ENCODE measurements at places on chromosomes 7 and 10.

DNA sequence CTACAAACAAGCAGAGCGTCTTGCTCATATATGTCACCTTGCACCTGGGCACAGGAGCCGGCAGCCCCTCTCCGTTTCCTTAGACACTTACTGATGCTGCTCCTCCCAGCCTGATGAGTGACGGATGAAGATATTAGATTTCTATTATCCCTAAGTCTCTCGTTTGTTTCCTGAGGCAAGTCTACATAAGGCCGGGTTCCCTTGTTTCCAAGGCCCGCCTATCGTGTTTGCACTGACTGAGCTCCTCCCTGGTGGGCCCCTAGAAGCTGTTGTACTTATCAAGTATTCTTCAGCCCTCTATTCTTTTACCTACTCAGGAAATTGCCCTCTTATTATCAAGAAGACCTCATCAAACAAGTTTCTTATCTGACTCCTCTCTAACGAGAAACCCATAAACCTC, 18.5 kb downstream of the SH3PXD2A start:
- no peak for DNase-seq

DNA sequence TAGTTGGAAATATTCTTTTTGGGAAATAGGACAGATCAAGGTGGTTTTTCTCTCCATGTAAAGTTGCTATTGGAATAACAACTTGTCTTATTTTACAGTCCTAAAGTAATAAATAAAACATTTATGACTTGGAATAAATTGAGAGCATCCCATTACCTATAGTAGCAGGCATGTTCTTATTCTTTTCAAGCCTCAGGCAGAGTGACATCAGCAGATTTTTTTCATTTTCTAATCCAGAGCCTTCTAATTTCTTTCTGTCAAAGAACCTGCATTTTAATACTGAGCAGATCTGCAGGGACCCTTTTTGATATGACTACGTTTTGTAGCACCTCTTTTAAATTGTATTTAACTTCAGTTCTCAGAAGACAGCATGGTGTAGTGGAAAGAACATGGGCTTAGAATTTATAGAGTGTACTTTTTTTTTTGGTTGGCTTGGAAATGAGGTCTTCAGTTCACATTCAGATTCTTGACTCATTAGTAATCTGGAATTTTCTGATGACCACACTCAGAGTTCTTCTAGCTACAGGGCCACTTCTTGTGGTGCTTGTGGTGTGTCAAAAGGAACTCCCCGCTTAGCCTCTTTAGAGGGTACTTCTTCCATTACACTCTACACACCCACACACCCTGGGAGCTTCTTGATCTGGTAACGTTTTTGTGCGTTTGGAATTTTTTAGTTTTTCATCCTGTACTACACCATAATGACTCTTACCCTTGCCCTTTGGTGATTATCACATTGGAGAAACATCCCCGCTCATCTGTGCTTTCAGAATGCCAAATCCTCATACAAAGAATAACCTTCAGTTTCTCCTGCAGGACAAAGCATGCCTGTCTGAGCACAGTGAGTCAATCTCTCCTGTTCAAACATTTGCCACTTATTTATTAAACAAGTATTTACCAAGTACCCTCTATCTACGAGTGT, 34.6 kb downstream of the AGK start:
- DNase-seq: no peak

- DNase-seq: no peak
Observed at GRCh38 chr7:82631998-82632397, 188.4 kb upstream of the CACNA2D1 start.

GRCh38 chr7:123282181-123282580, 82.4 kb upstream of the SLC13A1 start:
- no peak for DNase-seq

- DNase-seq: no peak
Observed at GRCh38 chr7:121605317-121605680, 209.2 kb upstream of the FAM3C start.

- DNase-seq: no peak
Observed at GRCh38 chr10:17474595-17475323, 20.4 kb upstream of the ST8SIA6 start.

DNA sequence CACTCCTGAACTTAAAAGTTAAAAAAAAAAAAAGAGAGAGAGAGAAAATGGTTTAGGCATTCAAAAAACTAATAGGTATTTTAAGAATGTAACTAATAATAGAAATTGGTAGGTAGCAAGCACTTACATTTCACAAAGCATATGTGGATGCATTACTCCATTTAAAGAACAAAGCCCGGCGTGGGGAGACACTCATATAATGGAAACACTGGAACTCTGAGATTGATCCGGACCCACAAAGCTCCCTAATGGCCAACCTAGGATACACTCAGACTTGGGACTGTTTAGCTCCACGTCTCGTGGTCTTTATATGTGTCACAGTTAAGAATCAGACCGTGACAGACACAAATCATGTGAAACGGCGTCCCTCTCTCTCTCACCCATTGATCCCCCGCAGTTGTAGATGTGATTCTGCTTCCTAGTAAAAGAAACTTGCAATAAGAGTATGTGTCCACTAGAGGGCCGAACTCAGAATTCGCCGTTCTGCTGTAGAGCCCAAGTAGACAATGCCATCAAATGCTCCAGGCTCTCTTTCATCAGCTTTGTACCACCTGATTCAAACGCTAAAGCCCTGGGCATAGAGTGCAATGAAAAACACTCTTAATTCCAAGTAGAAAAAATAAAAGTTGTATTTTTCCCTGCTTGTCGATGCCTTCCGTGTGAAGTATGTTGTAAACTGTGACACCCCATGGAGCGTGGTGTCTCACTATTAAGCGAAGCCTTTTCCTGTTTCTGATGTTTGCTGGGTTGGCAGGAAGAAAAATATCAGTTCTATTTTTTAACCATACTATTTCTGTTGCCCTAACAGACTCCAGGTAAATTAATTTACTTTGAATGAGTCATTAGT, 429.0 kb upstream of the MTPN start:
- DNase-seq: peak; percentile 27

- no peak for DNase-seq
Observed at GRCh38 chr7:116354171-116354545, 143.8 kb downstream of the TES start.

DNA sequence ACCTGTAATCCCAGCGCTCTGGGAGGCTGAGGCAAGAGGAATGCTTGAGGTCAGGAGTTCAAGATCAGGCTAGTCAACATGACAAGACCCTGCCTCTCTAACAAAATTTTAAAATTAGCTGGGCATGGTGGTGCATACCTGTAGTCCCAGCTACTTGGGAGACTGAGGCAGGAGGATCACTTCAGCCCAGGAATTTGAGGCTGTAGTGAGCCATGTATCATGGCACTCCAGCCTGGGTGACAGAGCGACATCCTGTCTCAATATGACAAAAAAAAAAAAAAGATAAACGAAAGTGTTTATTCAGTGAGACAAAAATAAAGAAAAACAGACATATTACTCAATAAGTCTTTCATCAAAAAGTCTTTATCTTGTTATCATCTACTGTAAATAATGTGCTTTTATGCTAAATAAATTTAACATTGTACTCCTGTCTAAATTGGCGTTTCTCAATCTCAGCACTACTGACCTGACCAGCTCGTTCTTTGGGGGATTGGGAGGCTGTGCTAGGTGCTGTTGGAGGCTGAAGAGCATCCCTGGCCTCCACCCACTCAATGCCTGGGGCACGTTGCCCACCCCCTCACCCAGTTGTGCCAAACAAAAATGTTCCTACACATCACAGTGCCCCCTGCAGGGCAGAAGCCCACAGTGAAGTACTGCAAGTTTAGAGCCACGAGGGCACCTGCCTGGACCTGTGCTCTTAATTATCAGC, 57.7 kb downstream of the NCAPG2 start:
- DNase-seq: peak; percentile 39

GRCh38 chr7:130947792-130948580, 214.0 kb upstream of the KLF14 start:
- DNase-seq: no peak

- no peak for DNase-seq
Observed at GRCh38 chr7:24732646-24733413, 24.4 kb downstream of the GSDME start.

GRCh38 chr10:114306116-114306973, 67.3 kb downstream of the VWA2 start:
- no peak for DNase-seq

GRCh38 chr7:18590241-18590640, 94.7 kb downstream of the HDAC9 start:
- DNase-seq: no peak

GRCh38 chr10:77164616-77165311, 472.8 kb downstream of the KCNMA1 start:
- no peak for DNase-seq

- no peak for DNase-seq
Observed at GRCh38 chr10:77471069-77471536, 166.5 kb downstream of the KCNMA1 start.

DNA sequence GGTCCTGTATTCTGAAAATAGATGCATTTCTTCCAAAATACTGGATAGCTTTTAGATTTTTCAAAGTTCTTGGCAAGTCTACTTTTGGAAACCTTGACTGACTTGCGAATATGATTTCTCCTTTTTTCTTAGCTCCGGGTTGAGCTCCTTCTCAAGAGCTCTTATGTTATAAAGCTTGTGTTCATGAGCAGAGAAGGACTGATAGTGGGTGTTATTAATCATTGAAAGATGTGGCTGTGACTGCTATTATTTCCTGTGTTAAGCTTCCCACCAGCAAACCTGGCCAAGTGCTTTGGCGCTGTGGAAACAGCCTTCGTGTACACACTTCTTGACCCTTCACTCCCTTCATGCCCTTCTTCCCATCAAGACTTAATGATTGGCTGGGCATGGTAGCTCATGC, 98.2 kb downstream of the KIAA1217 start:
- DNase-seq: no peak

DNA sequence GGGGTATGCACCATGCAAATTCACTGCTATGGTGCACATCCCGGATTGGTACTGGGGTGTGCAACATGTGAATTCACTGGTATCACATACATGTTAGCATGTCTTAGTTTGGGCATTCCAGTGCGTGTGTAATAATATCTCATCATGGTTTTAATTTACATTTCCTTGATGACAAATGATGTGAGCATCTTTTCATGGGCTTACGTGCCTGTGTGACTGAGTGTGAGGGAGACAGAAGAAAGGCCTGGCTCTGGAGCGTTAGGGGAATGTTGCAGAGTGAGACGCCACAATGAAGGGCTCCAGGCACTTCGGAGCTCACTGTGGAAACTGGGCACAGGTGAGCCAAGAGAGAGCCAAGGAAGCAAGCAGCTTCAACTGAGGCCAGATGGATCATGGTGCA, 162.6 kb downstream of the UBE2H start:
- no peak for DNase-seq

- no peak for DNase-seq
Observed at GRCh38 chr10:72087969-72088888, at the start of gene SPOCK2. Gene SPOCK2, minus strand, starts transcription at chr10:72088551. Its CDS starts 223 bp downstream, at chr10:72088328.

- no peak for DNase-seq
Observed at GRCh38 chr10:13637303-13637856, 50.6 kb downstream of the PRPF18 start.

GRCh38 chr7:146115851-146116520, 615 bp upstream of the CNTNAP2 start:
- peak; percentile 36 for DNase-seq

- no peak for DNase-seq
Observed at GRCh38 chr7:24786941-24787340, 29.7 kb upstream of the GSDME start.

DNA sequence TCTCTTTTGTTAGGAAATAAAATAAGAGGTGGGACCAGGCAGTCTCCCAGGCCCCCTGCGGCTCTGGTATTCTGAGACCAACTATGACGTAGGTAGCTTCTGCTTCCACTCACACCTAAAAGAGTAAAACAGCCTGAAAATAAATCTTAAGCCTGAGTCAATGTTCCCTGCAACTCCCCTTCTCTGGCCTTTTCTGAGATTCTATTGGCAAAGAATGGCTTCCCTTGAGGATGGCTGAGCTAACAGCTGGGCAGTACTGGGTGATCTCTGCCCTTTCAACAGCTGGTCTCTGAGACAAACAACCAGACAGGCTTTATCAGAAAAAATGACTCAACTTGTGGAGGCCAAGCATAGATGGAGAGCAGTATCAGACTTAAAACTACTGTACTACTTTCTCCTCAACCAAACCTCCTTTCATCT, 58.7 kb downstream of the CREB3L2 start:
- DNase-seq: no peak

DNA sequence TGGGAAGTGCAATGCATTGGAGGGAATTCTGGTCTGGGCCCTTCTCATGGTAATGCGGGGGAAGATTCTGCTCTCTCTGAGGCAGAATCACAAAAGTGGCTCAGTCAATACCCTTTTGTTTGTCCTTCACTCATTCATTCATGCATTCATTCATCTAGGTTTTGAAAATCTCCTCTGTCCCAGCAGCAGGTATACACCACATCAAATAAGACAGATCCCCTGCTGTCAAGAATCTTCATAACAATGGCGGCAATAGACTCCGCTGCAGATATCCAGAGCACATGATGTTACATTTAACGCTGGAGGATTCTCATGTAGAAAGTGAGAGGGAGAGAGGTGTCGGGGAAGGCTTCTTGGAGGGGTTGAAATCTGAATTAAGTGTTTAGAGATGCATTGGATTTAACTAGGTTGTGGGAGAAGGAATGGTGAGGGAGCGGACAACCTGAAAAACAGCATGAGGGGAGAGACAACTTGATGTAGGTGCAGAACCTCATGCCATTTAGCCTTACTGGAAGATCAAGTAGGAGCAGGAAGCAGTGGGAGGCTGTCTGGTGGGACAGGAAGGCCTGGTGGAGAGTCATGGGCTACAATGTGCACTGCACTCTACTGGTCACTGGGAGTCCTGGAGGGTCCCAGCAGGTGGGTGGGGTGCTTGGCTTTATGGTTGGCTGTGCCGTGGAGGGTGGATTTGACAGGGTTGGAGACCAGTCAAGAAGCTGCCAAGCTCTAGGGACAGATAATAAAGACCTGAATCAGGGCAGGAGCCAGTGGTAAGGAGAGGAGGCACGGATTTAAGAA, 5.2 kb upstream of the FAM180A start:
- DNase-seq: no peak

DNA sequence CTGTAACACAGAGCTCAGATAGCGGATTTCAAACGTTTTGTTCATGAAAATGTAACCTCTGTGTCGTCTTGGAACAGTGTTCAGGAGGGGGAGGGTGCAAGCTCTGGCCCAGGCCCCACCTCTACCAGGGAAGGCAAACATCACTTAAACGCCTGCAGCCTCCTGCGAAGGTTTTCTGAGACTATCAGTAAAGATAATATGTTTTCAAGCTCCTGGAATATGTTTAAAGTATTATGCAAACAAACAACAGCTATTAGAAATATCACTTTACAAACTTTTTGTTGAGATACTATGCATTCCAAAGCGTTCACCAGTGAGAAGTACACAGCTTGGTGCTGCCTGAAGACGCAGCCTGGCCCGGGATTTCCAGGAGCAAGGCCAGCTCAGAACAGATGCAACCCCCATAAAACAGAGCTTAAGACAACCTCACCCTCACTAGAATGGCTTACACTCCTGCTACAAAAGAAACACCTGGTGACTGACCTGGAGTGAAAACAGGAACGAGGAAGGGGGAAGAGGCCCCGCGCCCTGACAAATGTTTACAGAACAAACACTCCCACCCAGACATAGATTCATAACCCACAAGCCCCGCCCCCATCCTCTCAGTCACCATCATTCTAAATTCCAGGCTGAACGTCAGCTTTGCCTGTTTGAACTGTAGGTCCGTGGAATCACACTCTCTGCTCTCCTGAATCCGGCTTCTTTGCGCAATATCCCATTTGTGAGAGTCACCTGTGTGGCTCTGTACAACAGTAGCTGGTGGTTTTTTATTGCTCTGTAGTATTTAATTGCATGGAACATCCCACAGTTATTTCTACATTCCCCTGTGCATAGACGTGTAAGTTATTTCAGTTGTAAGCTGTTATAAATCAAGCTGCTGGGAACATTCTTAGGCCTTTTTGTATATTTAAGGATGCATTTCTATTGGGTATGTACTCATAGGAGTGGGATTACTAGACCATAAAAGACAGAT, 155.0 kb downstream of the PTPRN2 start:
- no peak for DNase-seq
